Bronchial smooth muscle cell (primary cell): ENCODE measurements at places on chromosomes 7 and 10. TPM values are rescaled to one million over a fixed set of nuclear protein-coding genes. Genes with fewer than 3 reads are reported as not detected.

The TLX1 gene
- not detected in 2 replicates for total RNA-seq

The ZNF680 gene
- total RNA-seq: 2.7 and 7.3 TPM in 2 replicates

The POU6F2 gene
- not detected in 2 replicates for total RNA-seq

The VPS37D gene
- 7.5 and 8.7 TPM in 2 replicates for total RNA-seq

The EMX2 gene
- total RNA-seq: not detected in 2 replicates

The PLA2G12B gene
- total RNA-seq: not detected in 2 replicates
